ENCODE measurements at places on chromosomes 5 and 9.

DNA sequence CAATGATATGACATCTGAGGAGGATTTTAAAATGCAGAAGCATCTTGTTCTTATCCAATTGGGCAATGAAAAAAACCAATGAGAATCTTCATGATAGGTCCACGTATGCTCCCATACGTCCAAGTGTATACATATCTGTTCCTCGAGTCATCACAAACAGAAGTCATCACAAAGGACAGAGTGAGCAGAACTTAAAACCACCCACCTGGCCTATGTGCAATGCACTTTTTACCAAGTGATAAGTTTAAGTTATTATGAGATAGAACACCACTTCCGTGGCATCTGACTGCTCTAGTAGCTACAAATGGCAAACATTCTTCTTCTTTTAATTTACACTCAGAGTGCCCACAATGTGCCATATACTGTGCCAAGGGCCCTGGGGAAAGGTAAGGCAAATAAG lies 82.4 kb downstream of the PPP2R2B start:
- DNase-seq, result no peak

DNA sequence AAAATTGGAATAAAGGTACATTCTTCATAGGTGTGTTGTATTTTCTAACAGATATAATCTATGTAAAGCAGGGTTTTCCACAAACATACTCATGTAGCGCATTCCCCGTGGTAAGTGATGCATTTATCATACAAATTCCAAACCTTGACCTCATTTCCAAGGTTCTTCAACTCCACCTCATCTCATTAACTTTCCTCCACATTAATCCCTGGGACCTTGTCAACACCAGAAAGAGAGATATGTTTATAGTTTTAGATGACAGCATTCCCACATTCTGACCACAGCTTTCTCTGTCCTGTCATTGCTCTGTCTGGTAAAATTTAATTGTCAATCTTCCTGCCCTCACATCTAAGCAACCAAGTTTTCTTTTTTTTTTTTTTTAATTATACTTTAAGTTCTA lies 415.1 kb downstream of the TMEM161B start:
- no peak for DNase-seq

DNA sequence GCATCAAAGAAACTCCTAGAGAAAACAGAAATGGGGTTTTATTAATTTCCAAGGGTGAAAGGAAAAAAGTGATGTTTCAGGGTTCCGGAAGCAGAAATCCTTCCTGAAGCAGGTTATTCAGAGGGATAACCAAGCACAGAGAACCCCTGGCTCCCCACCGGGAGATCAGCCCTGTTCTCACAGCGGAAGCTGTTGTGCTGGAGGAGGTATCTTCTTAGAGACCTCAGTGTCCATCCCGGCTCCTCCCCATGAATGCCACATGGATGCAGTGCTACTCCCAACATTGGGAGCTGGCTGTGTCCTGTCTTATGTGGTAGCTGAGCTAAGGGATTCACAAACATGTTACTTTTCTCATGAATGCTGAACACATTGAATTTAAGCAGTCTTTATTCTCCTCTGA lies 80.9 kb upstream of the IRX2 start:
- no peak for DNase-seq

DNA sequence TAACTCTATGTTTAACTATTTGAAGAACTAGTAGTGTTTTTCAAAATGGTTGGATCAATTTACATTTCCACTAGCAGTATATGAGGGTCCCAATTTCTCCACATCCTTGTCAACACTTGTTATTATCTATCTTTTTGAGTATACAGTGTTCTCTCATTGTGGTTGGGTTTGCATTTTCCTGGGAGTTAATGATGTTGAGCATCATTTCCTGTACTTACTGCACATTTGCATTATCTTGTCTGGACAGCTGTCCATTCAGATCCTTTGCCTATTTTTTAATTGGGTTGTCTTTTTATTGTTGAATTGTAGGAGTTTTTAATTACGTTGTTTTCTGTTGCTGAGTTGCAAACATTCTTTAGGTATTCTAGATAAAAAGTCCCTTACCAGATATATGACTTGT lies 103.4 kb upstream of the LRRTM2 start:
- DNase-seq, result no peak

DNA sequence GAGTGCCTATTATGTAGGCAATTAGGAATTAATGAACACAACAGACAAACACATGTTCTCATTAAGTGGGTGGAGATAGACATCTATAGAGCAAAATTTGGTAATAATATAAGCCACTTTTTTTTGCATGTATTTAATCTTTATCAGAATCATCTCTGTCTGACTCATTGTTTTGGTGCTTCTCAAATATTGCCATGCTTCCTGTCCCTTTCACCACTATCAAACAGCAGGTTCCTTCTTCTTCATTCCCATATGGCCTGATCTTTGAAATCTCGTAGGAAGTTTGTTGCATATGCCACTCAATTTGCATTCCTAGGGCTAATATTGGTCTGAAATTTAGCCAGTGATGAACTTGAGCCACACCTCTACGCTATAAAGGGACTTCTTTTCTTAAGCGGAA lies 128.9 kb upstream of the SPEF2 start:
- no peak for DNase-seq

DNA sequence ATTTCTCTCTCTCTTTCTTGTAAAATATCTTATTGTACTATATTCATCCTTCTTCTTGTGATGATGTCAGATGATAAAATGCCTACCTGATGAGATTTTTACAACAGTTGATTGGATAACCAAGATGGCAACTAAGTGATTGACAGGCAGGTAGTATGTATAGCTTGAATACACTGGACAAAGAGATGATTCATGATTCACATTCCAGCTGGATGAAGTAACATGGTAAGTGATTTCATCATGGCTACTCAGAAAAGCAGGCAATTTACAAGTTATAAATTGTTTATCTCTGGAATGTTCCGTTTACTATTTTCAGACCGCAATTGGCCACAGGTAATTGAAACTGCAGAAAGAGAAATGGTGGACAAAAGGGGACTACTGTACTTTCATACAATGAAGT lies 1471.7 kb upstream of the C9orf72 start:
- no peak for DNase-seq

- no peak for DNase-seq
These were observed 34.4 kb downstream of the RASA1 start for GRCh38 chr5:87302061-87302460.

- DNase-seq, result no peak
These were observed 74.6 kb downstream of the LRRC70 start for GRCh38 chr5:62653001-62653863.

All from urinary bladder (tissue), 4 donors.